ENCODE measurements at places on chromosomes 6 and 20.

DNA sequence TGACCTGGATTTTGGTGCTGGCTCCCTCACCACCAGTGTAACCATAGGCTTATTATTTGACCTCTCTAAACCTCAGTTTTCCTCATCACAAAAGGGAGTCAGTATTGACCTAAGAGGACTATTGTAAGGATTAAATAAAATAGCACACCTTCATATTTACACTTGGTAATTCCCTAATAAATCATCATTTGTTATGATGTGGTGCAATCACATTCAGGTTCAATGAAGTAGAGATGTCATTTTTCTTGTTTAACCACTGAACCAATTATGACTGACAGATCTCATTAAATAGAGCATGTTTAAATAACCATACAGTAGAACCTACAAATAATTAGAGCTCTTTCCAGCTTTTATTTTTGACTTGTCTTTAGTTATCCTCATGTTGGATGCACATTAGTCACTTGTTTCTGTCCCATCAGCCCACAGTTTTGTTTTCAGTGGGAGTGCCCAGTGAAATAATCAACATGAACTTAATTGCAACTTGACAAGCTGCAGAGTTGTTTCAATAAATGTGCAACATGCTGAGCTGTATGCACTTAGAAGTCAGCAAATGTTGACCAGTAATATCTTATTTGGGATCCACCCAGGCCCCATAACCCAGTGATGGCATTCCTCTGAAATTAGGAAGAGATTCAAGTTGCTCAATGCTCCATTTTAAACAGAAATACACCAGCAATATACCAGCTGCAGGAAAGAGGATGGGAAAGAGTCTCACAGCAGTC lies 451.7 kb upstream of the MARCKS start:
- DNase-seq, result no peak

GRCh38 chr20:34948030-34948429 lies 7.6 kb downstream of the GSS start:
- no peak for DNase-seq

DNA sequence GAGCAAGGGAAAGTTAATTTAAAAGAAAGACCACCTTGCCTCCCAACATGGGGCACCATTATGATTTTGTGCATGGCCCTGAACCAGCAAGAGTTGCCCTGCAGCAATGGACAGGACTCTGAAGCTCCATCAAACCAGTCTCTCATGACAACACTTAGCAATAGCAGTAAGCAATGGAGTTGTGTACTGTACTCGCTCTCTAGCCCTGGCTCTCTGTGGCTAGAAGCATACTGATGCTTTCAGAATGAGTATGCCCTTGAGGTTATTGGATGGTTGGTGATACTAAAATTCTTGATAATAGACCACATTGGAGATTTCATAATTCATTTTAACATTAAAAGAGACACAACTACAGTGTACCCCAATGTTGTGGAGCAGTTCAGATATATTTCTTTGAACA lies 23.2 kb upstream of the LMBRD1 start:
- no peak for DNase-seq

GRCh38 chr6:127117979-127118297 lies 533 bp upstream of the RSPO3 start:
- no peak for DNase-seq

- no peak for DNase-seq
These were observed 171.5 kb upstream of the GRIK2 start for GRCh38 chr6:101222007-101222406.

- no peak for DNase-seq
These were observed 118.0 kb upstream of the IRAK1BP1 start for GRCh38 chr6:78749326-78749725.

DNA sequence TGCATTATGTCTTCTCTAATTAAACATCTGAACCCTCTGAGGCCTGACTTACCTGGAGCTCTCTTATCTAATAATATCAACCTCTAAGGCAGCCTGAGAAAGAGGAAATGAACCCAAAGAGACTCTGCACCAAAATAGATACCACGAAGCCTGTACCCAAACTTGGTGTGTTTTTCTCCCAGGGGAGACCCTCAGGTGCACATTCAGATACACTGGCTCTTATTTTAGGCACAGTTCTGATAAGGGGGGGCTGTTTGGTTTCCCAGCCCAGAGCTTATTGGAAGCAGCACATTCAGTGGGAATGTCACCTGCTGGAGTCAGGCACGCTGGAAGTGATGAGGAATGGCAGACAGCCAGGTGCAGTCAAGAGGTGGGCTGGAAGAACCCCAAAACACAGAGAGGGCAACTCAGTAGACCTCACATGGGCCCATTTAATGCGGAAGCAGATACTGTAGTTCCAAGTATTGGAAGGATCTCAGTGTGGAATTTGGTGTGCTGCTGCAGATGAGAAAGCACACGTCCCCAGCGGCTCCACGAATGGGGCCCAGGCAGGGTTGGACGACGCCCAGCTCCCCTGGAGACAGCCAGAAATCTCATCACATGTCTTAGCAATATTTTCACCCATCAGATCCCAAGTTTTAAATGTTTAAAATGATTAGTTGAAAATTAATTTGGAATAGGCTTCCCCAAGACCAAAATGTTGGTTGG lies 9.7 kb upstream of the CCR6 start:
- no peak for DNase-seq

GRCh38 chr20:4053071-4053919 lies 37.9 kb upstream of the RNF24 start:
- no peak for DNase-seq

DNA sequence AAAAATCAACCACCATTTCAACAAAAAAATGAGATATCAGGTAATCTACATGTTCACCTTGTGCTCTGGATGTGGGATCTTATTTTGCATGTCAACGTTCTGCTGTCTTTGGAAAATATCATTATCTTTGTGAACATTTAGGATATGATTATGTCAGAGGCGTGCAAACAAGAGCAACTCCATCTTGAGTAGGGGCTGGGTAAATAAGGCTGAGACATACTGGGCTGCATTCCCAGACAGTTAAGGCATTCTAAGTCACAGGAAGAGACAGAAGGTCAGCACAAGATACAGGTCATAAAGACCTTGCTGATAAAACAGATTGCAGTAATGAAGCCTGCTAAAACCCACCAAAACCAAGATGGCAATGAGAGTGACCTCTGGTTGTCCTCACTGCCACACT lies 28.8 kb upstream of the ZBTB24 start:
- DNase-seq, result no peak

DNA sequence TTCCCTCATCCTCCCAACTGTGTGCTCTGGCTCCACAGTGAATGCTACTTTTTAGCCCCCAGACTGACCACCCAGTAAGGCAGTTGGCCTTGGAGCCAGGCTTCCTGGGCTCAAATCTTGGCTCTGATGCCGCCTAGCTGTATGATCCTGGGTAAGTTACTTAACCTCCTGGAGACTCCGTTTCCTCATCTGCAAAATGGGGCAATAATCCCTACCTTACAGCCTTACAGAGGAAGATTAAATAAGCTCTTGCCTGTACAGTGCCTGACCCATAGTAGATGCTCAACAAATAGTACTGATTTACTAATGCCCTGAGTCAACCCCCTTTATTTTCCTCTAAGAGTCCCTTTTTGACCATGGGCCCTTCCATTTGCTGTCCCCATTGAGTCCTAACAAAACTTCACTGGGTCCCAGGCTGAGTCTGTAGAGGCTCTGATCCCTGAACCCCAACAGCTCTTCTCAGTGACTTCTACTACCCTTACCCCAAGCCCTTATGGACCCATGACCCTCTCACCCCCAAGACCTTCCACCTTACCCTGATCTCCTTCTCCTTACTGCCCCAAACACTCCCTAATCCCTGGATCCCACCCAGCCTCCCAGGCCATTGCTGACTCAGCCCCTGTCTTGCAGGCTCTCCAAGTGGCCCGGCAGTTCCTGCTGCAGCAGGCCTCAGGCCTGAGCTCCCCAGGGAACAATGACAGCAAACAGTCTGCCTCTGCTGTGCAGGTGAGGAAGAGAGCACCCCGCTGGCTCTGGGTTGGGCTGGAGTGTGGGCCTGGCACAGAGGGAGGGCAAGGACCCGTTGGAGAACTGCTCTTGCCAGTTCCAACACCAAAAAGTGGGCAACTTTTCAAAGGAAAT lies 31.4 kb downstream of the FOXP4 start:
- DNase-seq, result no peak

GRCh38 chr20:62916703-62917476 lies 9.4 kb downstream of the DIDO1 start:
- no peak for DNase-seq

DNA sequence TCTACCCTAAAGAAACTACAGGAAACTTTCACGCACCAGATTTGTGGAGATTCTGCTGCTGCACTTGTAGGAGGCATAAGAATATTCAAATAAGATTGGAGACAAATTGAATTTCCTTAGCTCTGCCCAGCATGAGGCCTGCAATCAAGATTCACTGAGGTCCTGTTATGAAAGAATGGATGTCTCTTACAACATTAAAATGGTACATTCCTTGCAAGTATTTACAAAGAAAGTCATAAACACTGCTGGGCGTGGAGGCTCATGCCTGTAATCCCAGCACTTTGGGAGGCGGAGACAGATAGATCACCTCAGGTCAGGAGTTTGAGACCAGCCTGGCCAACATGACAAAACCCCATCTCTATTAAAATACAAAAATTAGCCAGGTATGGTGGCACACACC lies 74.0 kb upstream of the MAP3K4 start:
- no peak for DNase-seq

DNA sequence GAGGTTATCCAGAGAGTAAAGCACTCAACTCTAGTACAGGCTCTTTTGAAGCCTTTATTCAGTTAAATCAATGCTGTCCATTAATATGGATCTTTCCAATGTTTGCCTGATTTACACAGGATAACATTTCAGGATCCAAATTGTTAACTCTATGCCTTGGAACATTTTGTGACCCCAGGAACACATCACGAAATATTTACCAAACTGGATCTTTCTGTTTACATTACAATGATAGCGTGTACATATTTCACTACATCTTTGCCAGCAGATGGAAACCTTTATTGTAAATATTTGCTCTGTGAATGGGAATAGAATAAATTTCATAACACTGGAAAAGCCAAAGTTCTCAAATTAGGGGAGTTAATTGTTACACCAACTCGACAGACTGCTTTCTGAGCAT lies 23.5 kb downstream of the BPIFA2 start:
- DNase-seq, result no peak

DNA sequence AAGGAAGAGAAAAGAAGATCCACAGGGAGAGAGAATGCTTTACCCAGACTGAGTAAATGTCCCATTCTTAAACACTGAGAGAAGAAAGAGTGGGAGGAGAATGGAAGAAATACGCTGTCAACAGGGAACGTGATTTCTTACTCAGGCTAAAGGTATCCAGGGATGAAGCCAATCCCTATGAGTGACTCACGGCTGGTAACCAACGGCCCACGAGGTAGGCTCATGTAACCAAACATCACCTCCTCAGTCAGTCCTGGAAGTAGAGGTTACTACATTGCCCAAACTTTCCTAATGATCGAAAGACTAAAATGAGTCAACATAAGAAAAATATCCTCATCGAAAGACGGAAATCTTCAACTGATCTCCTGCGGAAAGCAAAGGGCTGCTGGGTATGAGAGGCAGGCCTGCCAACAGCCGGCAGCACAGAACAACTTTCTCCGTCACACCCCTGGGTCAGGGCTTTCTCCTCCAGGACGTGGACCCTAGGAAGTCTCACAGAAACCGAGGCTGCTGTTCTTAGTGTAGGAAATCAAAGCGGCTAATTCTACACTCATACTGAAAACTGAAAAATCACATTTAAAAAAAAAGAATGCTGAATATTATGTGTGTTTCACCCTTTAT lies 292.6 kb downstream of the GMDS start:
- no peak for DNase-seq

DNA sequence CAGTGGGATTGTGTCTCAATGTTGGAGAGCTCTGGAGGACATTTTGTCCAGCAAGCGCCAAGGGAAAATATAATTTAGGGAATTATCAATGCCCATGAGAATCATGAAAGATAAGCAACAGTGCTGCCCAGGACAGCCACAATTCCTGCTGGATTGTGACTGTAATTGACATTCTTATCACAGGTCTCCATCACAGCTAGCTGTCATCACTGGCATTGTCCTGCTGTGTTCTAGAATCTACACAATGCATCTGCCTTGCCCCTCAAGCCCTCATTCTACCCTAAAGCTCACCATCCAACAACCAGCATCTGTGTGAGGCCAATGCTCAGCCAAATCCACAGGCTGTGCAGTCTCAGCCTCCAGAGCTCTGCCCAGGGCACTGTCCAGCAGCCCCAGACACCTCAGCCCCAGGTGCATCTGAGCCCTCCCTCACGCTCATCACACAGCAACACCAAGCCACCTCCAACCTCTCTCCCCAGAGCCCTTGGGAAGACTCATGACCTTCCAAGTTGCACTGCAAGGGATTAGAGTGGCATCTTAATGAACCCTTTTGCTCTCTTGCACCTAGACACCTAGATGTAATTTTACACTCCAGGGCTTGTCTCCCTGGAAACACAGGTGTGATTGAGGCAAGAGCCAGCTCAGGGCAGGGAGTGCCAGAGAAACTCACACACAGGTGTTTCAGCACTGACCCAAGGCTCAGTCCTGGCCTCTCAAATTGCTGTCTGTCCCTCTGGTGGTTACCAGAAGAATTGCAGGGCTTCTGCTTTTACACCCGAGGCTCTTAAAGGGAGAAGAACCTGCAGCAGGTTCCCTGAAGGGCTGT lies 85.2 kb upstream of the PHACTR3 start:
- peak; percentile 12 for DNase-seq

GRCh38 chr6:26331218-26332073 lies 33.6 kb upstream of the BTN3A2 start:
- peak; percentile 61 for DNase-seq

GRCh38 chr6:12327988-12328387 lies 37.8 kb downstream of the EDN1 start:
- no peak for DNase-seq

GRCh38 chr6:158500016-158500735 lies 59.7 kb upstream of the TMEM181 start:
- DNase-seq, result no peak

- no peak for DNase-seq
These were observed 4.2 kb downstream of the HLA-G start for GRCh38 chr6:29831776-29832175.

- no peak for DNase-seq
These were observed 289.7 kb downstream of the UTRN start for GRCh38 chr6:144574796-144575195.

- no peak for DNase-seq
These were observed 92.8 kb downstream of the GRM4 start for GRCh38 chr6:34052918-34053608.

- DNase-seq, result no peak
These were observed 36.3 kb downstream of the KIF25 start for GRCh38 chr6:168033791-168034190.

- no peak for DNase-seq
These were observed 49.7 kb downstream of the TOP1 start for GRCh38 chr20:41078329-41078728.

All from stimulated activated CD4-positive, alpha-beta T cell treated with anti-CD3 and anti-CD28 coated beads, Interleukin-2, amount 100 ng/mL, for 24 hours (primary cell).